ENCODE measurements at places on chromosomes 16 and 17.

GRCh38 chr16:46830417-46830901 lies 521 bp downstream of the C16orf87 start:
- DNase-seq = no peak

DNA sequence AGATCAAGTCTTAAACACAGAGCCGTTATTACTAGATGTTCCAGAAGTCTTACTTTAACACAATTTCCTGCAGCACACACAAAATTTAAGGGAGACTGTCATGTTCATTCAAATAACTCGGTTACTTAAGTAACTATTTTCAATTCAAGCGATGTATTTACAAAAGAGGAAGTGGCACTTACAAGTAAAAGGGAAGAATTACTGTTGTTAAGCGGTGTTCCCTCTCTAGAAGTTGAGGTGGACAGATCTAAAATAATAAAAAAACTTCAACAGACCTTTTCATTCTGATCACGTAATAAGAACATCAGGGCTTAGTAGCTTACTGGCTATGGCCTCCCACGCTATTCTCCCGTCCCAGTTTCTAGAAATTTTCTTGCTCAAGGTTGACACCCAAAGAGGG lies 26.2 kb upstream of the TXNDC11 start:
- no peak for DNase-seq

DNA sequence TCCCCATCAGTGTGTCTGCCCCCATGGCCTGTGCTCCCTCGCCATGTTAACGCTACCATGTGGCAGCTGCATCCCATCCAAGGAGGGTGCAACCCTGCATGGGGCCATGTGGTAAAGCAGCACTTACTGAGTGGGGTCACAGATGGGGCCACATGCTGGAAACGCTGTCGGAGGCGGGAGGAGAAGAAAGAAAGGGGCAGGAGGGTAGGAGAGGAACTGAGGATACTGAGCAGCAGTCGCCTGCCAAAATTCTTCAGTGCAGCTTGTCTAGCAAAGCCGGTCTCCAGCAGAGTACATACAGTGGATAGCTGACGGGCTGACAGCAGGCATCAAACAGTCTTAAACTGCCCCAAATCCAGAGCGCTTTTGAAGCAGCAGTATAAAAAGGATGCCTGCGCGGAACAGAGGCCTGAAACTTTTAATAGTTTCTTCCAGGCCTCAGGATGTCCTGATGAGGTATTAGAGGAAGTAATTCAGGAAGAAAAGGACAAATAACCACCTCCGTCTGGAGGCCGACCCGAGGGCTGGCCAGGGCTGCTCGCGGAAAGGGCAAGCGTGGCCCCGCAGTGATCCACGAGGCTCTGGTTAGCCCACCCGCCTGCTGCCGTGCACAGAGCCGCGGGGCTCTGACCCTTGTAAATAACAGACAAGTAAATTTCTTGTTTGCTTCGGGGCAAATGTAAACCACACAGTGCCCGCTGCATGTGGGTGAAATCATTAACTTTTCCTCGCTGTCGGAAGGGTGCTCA lies 149.0 kb downstream of the CCDC182 start:
- no peak for DNase-seq

- no peak for DNase-seq
Measured at GRCh38 chr16:85069171-85069570, 41.6 kb downstream of the KIAA0513 start.

DNA sequence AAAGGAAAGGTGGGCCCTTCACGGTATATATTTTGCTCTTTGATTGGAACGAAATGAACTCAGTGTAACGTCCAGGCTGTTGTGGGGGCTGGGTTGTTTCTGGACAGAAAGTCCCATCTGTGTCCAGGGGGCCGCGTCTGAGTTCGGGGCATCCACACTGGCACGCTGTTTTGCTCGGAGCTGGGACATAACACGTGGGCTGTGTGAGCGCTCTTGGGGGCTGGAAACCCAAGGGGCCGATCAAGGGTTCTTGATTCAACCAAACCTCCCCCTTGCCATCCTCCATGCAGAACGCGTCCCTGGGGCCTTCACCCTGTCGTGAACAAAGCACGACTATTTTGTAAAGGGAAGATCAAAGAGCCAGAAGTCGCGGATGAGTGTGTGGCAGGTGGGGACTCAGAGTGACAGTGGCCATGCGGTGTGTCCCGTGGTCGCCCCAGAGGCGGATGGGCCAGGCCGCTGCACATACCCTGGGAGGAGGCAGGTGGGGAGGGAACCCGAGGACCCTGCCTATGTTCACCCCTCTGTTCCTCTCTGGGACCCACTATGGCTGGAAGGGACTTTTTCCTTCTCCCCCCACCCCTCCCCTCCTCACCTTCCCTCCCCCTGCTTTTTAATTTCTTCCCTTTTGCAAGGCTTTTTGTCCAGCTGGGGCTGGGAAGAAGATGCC lies 387.2 kb downstream of the SEC14L1 start:
- no peak for DNase-seq

DNA sequence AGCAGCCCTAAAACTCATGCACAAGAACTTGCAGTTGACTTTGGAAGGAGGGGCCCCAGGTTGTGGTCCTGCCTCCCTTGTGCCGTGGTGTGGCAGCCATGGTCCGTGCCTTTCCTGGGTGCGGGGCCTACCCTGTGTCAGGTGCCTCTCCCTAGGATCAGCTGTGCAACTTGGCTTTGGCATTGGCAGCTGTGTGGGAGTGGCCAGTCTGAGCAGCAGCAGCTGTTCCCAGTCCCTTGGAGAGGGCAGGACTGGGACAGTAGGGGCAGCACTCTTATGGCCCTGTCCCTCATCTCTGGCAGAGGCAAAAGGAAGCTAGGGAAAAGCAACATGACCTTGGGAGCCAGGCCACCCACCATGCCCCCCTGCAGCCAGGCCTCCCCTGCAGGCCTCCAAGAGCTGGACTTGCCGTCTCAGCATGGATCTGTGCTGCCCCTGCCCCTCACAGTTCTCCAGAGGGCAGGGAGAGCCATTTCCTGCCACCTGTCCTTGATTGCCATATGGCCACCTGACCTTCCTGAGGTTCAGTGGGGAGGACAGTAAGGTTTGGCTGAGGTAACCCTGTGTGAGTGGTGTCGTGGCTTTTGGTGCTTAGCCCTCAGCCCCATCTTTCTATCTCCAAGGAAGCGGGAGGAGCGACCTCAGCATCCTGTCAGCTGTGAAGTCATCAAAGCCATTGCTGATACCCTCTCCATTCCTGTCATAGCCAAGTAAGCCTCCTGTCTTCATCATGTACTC lies 15.5 kb upstream of the NFATC3 start:
- peak; percentile 56 for DNase-seq

DNA sequence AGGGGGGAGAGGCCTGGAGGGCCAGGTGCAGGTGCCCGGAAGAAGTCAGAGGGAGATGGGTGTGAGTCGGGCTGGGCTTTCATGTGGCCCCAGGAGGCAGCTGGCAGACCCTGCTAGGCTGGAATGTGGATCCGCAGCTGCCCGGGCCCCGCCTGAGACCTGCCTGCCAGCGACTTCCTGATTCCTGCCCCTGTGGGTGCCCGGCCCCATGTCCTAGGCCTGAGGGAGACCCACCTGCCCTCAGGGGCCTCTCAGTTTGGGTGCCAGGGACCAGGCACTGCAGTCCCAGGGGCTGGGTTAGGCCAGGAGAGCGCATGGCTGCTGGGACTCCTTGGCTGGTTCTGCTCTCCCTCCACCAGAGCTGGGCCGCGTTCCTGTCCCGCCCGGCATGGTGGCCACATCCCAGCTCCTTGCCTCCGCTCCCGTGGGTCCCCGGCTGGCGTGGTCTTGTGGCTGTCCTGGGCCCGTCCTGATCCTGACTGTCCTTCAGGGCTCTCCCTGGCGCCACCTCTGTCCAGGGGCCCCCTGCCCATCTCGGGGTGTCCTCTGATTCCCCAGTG lies 22.1 kb upstream of the SPNS2 start:
- DNase-seq = no peak

Measured in activated T-helper 1 cell treated with anti-CD3 and anti-CD28 coated beads, Interleukin-12 subunit alpha, Interleukin-12 subunit beta, Interleukin-2, Interleukin-4 antibody, amounts not matched to agents 30 ng/mL and 10 ng/mL and 1 ng/mL, durations not matched to agents 14 hours and 24 hours and 36 hours (primary cell).